ENCODE measurements at places on chromosomes 7 and 10.

GRCh38 chr10:129877773-129878371, 86.2 kb downstream of the EBF3 start:
- peak; percentile 42 for DNase-seq

- no peak for DNase-seq
These were observed 75.0 kb downstream of the GOLGA7B start for GRCh38 chr10:97924678-97925077.

GRCh38 chr10:43706166-43706565, 57.5 kb upstream of the ZNF32 start:
- no peak for DNase-seq

- no peak for DNase-seq
These were observed 55.7 kb downstream of the ANKMY2 start for GRCh38 chr7:16589881-16590280.

DNA sequence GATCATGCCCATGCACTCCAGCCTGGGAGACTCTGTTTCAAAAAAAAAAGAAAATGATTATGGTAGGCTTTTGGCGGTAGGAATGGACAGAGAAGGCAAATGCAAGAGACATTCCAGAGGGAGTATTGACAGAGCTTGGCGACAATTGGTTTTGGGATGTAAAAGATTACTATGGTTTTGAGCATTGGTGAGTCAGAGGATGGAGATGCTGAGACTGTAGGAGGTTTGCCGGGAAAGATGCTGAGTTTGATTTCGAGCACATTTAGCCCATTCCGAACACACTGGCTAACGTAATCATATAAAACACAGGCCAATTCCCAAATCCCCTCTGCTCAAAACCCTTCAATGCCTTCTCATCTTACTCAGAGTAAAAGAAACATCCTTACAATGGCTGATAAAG, 161.6 kb upstream of the MKLN1 start:
- no peak for DNase-seq

DNA sequence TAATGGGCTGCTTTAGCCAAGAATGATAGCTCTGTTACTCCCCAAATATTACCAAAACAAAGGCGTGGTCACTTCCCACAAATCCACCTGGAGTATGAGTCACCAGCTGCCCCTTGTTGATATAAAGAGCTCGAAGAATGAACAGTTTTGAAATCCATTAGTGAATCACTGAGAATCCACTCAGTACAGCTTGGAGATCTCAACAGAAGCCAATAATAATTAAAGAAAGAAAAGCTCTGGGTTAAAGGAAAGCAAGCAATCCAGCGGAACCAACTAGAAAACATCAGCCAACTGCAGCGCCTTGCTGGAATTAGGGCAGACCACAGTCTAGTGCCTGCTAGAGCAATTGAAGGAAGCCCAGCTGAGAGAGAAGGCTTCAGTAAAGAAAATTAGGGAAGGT, 576.0 kb upstream of the C7orf33 start:
- DNase-seq: no peak

DNA sequence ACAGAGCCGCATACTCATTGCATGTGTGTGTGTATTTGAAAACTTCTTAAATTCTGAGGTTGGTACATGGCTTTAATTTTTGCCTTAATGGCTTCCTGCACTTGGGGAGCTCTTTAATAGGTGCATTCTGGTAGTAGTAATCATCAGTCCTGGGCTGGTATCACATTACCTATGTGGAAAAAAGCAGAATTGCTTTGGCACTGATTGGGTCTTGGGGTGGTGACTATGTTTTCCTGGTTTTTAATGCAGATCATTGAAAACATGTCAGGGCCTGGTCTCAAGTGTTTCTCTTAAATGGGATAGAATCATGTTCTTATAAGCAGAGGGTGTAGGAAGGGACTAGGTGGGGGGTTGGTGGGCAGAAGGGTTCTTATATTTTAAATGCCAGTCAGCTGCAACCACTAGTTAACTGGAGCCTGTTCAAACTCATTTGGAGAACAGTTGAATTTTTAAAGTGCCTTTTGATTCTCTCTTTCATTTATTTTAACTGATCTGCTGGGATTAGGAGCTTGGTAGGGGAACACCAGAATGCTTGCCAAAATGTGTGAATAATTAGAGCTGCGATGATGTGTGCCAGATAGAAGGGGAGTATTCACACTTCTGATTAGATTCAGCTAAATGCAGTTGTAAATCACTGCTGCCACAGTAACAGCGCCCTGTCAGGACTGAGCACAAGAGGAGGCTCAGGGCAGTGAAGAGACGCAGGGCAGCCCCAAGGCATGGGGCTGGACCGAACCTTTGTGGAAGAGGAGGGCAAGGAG, 633.5 kb upstream of the GALNT17 start:
- no peak for DNase-seq

DNA sequence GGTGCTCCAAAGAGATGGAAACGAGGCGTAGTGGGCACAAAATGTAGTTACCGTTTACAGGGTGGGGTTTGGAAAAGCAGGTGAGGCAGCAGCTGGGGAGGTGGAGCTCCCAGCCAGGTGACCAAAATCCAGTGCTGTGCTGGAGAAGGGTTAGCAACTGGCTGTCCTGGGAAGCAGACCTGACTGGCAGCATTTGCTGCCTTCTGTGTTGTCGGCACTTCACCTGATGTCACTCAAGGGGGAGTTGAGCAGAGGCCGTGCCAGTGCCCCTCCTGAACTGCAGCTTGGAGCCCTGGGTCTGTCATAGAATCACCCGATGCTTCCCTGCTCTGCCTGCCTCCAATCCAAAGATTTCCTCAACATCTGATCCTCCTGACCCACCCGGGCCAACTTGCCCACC, 12.8 kb downstream of the GCK start:
- no peak for DNase-seq

GRCh38 chr7:22811746-22812280, 10.8 kb downstream of the TOMM7 start:
- DNase-seq: no peak
